ENCODE measurements at places on chromosomes 3 and 15.

GRCh38 chr15:93610944-93611343 lies 521.9 kb upstream of the RGMA start:
- DNase-seq, result no peak

- no peak for DNase-seq
These were observed 2.2 kb downstream of the NPTN start for GRCh38 chr15:73630921-73631362.

DNA sequence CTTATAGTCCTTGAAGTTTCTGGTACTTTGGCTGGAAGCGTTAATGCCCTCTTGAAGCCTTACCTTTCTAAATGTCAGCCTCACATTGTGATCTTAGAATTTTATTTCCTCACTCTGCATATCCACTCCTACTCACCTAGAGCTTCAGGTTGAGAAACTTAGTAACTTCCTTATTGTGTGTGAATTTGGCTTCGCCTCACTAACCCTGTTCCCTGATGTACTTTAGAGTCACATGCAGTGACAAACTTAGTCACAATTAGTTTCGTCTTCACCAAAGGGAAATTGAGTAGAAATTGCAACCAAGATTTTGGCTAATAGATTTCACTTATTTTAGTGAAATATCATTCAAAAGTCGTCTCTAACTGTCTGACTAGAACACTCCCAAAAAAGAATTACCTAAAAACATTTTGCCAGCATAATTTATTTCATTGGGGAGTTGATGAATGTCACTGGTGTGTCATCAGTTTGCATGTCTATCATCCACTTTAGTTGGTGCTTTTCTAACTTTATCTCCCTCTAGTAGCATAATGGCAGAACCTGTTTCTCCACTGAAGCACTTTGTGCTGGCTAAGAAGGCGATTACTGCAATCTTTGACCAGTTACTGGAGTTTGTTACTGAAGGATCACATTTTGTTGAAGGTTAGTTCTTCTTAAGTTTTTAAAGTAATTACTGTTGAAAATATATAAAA lies 960 bp downstream of the MFN1 start:
- no peak for DNase-seq

DNA sequence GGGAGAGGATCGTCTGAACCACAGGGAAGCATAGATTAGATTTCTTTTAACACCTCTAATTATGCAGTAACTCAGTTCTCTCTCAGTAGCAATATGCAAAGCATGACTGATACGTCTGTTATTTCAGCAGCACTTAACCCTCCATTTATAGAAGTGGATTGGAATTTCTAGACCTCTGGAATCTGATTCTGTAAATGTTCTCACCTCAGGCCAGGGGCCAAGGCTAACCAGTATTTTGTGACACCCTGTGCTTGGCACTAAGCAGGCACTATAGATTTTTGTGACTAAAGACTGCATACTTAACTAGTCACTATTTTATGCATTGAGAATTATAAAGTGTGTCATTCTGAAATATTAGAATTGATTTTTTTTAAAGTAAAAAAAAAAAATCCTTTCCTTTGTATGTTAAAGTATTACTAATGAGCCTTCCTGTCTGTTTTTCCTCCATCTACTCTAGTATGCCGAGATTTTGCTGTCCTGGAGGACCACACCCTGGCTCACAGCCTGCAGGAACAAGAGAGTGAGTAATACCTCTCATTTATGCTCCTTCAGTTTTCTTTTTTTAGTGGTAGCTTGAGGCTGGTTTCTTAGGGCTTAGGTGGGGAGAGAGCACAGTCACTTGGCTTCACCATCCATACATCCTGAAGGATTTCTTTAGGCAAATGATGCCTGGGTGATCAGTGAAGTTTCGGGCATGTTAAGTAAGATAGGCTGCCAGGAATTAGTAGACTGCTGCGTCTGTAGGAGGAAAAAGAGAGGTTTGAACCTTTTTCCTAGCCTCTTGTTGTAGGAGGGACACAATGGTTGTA lies 26.5 kb upstream of the UTS2B start:
- peak; percentile 31 for DNase-seq

- DNase-seq, result no peak
These were observed 542 bp downstream of the INKA1 start for GRCh38 chr3:49803465-49804140.

- no peak for DNase-seq
These were observed 51.6 kb downstream of the SUCLG2 start for GRCh38 chr3:67602816-67603215.

- no peak for DNase-seq
These were observed 66.6 kb downstream of the NUP210 start for GRCh38 chr3:13353506-13353905.

DNA sequence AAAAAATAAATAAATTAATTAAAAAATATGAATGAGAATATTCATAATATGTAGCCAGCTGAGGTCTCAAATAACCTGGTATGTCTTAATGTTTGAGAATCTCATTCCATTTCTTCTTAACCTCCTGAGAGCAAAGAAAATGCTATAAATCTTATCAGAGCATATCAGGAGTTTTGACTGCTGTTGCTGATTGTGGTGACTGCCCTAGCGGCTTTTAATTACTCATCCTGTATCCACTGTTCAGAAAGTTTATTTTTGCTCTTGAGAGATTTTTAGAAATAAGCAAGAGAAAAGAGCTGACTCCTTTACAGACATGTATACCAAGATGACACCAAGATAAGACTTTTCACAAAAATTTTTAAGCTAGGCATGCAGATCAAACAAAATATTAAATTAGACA lies 454.8 kb upstream of the CBLB start:
- no peak for DNase-seq

DNA sequence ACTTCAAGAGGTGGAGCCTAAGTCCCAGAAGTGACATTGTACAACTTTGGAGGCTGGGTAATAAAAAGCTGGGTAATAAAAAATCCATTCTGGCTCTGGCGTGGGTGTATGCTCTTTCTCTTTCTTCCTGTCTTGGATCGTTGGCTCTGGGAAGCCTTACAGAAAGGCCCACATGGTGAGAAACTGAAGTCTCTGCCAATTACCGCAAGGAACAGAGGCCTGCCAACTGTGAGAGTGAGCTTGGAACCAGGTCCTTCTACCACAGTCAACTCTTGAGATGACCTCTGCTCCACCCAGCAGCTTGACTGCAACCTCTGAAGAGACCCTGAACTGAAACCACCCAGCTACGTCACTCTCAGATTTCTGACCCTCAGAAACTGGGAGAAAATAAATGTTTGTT lies 51.0 kb downstream of the NR2F2 start:
- DNase-seq, result no peak

DNA sequence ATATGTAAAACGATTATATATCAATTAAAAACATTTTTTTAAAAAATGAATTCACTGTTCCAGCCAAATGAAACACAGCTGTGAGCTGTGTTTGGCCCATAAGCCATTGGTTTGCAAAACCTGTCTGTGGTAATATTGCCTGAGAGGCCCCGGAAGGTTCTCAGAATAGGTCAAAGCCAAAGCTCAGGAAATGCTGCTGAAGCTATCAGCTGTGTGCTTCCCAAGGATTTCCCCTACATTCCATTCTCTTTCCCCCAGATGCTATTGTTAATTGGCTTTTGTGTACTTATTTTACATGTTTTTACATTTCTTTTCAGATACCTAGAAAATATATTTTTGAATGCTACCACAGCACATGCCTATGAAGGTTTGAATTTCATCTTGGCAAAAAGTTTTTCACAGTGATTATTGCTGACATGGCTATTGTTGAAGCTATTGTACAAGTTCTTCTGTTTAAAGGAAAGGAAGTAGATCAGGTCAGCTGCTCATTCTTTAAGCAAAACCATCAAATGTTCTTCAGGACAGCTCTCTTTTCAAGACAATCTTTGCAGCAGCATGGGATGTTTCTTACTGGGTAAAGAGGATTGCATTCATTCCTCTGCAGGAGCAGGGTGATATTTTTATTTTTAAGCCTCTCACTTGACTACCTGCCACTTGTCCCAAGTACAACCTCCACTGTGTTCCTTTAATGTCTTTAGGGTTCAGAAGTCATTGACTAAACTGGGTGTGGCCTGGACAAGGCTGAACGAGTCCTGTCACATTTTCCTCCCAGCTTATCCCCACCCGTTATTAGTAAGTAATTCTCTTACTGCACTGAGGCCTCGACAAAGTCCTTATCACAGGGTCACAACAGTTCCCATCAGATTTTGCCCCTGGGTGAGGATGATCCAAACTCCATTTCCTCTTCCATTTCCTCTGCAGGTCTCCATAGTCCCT lies 26.3 kb upstream of the BNC1 start:
- no peak for DNase-seq

DNA sequence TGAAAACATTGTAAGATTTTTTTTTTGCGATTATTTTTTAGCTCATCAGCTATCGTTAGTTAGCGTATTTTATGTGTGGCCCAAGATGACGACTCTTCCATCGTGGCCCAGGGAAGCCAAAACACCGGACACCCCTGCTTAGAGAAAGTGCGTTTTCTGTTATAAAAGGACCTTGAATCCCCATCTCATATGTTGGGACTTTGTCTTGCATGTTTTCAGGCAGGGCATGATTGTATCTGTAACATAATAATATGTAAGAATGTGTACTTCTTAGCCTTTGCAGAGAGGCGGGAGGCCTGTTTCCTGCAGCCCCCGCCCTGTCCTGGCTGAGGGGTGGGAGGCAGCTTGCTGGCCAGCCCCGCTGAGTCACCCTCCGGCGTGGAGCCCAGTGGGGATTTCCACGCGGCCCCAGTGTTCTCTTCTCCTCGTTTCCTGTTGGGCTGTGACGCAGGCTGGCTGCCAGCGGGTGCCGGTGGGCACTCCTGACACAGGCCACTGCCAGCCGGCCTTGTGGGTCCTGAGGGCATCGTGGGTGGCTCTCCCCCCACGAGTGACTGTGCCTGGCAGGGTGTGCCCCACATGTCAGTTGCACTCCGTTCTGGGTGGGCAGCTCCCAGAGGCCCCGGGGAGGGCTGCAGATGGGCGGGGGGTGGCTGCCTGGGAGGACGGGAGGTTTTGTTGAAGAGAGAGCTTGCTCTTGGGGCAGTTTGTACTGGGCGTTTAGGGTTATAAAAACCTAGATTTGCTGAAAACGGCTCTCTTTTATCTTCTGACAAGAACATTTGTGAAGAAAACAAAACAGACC lies 55.6 kb downstream of the SMAD3 start:
- DNase-seq, result no peak

GRCh38 chr3:134216191-134216764 lies 34.4 kb downstream of the RYK start:
- no peak for DNase-seq

DNA sequence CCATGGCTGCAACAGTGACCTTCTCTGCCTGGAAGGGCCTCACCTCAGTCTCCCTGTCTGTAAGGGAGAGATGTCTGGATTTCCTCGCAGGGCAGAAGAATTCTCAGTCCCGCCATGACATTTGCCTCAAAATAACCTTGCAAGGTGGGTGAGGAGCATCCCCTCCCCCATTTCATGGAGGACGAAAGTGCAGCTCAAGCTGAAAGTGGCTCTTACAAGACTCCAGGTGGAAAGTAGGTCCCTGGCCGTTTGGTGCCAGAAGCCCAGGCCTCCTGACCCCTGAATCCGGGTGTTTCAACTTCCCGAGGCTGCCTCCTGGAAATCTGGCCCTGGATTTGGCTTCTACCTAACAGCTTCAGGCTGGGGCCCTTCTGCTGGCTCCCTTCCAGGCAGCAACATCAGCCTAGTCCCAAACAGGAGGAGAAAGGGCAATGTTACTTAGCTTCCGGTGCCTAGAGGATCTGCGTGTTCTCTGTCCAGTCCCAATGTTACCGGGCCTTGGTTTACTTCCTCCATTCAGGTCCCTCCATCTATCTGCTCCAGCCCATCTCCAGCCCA lies 769 bp upstream of the CSPG4 start:
- DNase-seq, result no peak

All from HS-5 (cell line).